ENCODE measurements at places on chromosomes 3 and 15.

- DNase-seq: no peak
Measured at GRCh38 chr15:57327985-57328471, 48.3 kb upstream of the CGNL1 start.

- no peak for DNase-seq
Measured at GRCh38 chr3:171646357-171647133, 163.7 kb downstream of the PLD1 start.

DNA sequence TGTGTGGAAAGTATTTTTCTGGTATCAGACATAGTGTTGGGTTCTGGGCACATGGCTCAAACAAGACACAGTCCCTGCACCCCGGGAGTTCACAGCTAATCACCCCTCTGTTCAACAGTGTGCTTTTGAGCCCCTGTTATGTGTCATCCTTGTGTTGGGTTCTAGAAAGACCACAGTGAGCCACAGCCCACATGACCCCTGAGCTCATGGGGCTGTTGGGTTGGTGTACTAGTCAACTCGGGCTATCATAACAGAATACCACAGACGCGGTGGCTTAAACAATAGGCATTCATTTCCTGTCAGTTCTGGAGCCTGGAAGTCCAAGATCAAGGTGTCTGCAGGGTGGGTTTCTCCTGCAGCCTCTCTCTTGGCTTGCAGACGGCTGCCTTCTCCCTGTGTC is 100.0 kb downstream of the DNAJB8 start:
- DNase-seq: no peak

- DNase-seq: peak; percentile 13
Measured at GRCh38 chr15:83446904-83447709, at the start of gene SH3GL3. Gene SH3GL3 (plus strand): TSS chr15:83447341. CDS start chr15:83447534, 193 bp downstream.

- no peak for DNase-seq
Measured at GRCh38 chr3:18393906-18394305, 31.2 kb downstream of the SATB1 start.

DNA sequence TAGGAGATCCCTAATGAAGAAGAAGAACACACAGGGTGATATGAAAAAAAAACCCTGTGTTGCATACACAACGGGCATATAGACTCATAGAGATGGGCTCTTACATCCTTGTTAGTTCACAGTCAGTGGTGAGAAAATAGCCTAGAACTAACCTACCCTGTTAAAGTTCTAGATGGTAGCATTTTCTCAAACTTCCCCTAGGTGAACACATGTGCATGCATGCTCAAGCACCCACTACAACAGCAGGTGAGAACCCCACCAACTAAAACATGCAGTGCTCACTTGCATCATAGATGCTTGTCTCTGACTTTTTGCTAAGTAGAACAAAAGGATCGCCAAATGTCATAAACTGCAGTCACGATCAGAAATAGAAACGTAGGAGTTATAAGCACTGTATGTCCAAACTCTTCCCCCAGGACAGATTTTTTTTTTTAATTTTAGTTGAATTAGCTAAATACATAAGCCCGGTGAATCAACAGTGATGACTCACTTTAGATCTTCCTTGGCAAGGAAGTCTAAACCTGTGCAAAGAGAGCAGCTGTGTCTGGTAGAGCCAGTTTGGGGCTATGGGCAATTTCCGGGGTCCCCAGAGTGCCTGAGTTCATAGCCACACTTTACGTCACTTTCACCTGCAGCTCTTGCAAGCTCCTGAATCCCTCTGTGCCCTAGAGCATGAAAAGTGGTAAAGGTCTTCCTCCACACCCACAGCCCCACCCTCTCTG is 96.2 kb upstream of the SEMA6D start:
- no peak for DNase-seq
